ELR (cell line): ENCODE measurements at places on chromosomes 1 and 21.

DNA sequence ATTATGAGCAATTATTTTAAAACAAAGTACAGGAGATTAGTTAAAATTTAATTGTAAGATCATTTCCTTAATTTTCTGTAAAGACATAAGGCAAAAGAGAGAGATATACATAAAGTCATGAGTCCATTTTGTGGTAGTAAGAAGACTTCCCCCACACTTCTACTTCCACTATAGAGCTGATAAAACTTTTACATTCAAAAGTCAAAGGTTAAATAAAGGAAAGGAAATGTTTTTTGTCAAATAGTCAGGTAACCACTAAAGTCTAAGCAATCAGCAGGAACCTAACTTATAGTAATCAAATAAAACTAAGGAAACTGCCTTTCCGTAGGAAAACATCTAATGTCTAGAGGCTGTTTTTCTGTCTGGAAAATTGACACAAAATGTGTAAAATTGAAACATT is 110.9 kb downstream of the DENND1B start:
- no peak for DNase-seq

DNA sequence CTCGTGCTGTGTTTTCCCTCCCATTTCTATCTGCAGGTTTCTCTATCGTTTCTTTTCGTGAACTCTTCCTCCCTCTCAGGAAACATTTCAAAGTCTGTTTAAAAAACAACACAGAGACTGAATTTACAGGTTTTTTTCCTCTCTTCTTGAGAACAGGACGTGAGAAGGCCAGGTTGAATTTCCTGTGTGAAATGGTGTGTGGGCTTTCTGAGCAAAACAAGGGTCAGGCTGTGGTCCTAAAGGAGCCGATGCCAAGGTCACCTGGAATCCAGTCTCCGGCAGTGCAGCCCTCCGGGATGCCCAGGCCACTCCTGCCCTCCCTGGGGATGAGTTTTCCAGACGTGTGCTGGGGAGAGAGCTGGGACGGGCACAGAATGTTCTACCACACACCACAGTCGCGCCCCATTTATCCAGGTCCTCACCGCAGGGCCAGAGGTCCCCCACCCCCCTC is 62.7 kb upstream of the RUNX3 start:
- no peak for DNase-seq

DNA sequence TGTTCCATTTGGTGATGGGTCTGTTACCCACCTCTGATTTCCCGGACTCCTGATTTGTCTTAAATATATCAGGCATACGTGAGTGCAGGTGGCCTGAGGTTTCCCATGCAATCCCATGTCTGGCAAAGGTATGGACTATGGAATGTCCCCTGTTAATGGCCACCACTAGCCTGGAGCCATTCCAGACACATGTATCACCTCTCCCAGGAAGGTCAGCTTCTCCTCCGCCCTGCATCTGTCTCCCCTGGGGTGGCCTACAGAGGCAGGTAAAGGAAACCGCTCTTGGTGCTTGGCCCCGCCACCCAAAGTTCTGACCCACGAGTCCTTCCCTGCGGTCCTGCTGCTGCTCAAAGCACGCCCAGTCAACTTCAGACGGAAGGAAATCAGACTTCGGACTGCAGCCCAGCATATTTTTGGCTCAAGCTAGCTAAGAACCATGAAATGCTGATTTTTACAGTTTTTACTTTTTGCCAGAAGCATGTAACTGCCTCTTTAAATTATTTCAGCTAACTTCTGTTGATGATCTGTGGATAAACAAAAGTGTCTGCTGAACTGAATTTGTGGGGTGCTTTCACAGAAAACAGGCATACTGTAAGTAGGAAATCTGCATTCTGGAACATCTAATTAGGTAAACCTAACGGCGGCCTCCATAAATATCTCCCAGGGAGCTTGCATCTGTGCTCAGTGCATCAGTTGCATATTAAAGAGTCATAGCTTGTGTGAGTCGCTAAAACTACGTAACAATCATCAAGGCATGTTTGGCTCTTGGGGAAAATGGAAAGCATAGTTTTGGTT is 105.9 kb downstream of the PCP4 start:
- no peak for DNase-seq

DNA sequence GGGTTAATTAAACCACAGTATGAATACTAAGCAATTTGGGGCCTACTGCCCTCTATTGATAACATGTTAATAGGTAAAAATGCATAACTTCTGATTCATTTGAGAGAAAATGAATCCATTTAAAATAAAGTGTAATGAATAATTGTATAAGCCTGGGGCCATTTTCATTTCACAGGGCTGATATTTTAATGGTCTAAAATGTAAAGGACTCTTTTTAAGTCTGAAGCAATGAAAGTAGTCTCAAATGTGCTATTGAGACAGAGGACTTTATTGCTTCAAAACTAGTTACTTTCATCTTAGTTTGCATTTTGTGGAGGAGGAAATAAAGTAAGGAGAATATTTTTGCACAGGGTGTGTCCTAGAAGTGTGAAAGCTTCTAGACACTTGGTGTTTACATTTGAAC is 155.4 kb downstream of the TLR5 start:
- no peak for DNase-seq

DNA sequence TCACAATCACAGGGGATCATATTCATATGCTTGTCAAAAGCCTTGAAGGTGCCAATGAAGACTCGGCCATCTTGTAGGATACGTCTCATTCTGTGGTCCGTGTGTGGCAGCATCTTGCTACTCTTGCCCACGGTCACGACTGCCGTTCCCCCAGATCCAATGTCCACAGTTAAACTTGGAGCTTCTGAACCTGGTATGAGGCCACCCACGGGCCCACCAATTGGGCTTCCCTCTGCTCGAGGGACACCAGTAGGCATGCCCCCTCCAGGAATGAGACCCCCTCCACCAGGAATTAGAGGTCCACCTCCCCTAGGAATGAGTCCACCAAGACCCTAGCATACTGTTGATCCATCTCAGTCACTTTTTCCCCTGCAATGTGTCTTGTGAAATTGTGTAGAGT is 39.6 kb downstream of the MORN1 start:
- DNase-seq: no peak

GRCh38 chr1:68791800-68792199 is 294.9 kb upstream of the DEPDC1 start:
- no peak for DNase-seq

- DNase-seq: no peak
These were observed 42.6 kb downstream of the PKN2 start for GRCh38 chr1:88726697-88727096.

DNA sequence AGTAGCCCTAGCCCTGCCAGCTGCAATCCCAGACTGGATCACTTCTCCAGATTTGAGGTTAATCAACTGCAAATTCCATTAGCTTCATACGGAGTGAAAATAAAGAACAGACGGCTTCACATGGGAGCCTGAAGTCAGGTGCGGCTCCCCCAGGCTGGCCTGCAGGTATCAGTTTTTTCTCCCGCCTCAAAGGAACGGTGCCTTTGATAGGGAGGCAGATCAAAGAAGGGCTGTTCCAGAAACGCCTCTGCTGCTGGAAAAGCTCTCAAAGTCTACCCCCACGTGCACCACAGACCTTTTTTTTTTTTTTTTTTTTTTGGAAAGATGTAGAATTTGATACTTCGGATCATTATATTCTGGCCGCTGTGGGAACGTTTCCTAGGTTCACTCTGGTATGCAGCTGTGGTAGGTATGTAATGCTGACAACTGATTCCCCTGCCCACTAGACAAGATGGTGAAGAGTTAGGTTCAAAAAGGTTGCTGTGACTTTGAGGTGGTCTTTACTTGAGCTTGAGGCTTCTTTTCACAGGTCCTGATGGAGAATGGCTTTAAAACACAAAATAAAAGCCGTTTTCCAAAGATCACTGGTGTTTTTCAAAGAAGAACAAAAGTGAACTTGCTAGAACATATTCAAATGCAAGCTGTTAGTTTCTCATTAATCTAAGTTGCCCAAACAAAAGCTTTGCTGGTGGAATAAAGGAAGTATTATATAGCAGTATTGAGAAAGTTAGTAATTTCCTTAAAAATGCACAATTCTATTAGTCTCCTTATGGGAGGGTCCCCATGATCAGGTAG is 189.0 kb upstream of the NFIA start:
- DNase-seq: no peak
